Caudate nucleus (tissue), 63 donors: ENCODE measurements at places on chromosomes 11 and 22.
A peak's percentile ranks its signal among the peaks of the same experiment; 100 is the strongest.

DNA sequence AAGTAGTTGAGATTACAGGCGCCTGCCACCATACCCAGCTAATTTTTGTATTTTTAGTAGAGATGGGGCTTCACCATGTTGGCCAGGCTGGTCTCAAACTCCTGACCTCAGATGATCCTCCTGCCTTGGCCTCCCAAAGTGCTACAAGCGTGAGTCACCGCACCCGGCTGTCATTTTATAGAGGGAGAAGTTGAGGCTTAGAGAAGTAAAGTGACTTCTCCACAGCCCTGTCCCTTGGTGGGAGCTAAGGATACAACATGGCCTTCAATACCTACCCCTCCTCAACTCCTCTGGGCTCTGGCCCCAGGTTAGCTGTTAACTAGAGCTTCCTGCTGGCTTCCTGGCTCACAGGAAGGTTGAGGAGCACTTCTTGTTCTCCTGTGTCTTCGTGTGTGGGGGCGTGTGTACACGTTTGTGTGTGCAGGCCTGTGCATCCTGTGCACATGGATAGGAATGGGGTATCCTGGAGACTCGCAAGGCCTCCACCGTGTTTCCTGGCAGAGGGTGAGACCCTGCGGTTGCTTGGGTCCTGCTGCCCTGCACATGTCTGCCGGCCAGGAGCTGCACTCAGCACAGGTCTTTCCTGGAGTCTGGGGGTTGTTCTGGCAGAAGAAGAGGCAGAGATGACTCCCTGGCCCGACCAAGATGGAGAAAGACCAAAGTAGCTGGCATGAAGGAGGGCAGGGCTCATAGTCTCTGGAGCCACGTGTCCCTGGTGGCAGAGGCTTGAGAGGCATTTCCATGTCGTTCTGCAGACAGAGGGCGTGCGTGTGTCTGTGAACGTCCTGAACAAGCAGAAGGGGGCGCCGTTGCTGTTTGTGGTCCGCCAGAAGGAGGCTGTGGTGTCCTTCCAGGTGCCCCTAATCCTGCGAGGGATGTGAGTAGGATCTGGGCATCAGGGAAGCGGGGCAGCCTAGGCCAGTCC, 2.4 kb downstream of the SIDT2 start:
- DNase-seq, result peak; percentile 68

- DNase-seq, result no peak
These were observed 42.2 kb upstream of the CD44 start for GRCh38 chr11:35096723-35097122.

DNA sequence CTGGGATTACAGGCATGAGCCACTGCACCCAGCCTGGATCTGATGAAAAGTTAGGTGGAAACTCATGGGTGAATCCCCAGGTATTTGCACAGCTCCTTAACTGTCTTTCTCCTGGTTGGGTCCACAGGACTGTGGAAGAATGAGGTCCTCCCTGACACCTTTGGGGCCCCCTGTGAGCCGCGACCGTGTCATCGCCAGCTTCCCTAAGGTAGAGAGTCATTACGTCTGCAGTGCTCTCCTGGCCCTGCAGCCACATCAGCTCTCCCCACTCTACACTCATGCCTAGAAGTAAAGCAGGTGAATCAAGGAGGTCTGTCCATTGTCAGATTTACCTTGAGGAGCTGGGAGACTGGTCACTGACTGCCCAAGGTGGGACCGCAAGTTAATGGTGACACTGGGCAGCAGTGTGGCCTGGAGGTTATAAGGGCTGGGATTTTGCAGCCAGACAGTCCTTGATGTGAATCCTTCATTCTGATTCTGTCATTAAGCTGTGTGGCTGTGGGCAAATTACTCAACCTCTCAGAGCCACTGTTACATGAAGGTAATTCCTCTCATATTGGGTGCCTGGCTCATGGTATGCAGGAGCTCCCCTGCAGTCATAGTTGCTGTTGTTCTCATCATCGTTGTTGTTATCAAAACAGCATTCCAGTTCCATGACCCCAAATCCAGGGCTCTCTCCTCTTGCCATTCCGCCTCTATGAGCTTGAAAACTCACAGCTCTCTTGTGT, 1.4 kb downstream of the RAB36 start:
- DNase-seq, result no peak

- DNase-seq, result no peak
These were observed 343.1 kb upstream of the SYN3 start for GRCh38 chr22:33401291-33401690.
